ENCODE measurements at places on chromosomes 3 and 15. TPM values are rescaled to one million over a fixed set of nuclear protein-coding genes. Genes with fewer than 3 reads are reported as not detected.

The FBXO40 gene
- 85.5 TPM for total RNA-seq

The DNAJA4 gene
- total RNA-seq = 77.9 TPM

The IQCF5 gene
- total RNA-seq = not detected

DNA sequence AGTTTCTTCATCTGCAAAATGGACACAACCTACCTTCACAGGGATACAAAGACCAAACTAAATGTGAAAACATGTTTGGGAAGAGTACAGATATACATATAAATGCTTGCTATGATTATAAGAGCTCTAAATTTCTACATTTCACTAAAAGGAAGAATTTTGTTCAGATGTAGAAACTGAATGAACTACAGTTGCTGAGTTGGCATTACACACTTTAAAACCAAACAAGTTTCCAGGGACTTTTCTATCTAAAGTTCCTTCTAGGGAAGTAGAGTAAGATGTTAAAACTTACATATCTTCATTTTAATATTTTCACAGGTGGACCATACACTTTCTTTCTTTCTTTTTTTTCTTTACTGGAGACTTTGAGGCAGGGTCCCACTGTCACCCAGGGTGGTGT, 4.6 kb downstream of the AAGAB start:
- no peak for DNase-seq

GRCh38 chr3:21409401-21409800, 341.6 kb downstream of the ZNF385D start:
- no peak for DNase-seq

DNA sequence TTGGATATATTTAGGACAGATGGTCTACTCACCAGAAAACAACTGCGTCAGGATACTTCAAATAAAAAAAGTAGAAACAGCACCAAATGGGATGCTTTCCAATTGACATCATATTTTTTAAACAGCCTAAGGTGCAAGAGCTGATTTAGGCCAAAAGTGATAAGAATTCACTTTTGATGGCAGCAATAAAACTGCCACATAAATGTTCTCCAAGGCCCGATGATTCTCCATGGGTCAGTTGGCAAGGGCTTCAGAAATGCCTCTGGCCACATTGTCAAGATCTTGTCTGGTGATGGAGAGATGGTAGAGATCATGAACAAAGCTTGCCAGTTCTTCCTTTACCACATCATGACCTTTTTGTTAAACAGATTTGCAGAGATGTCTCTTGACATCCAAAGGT, 38.9 kb downstream of the LDHAL6B start:
- DNase-seq = no peak

DNA sequence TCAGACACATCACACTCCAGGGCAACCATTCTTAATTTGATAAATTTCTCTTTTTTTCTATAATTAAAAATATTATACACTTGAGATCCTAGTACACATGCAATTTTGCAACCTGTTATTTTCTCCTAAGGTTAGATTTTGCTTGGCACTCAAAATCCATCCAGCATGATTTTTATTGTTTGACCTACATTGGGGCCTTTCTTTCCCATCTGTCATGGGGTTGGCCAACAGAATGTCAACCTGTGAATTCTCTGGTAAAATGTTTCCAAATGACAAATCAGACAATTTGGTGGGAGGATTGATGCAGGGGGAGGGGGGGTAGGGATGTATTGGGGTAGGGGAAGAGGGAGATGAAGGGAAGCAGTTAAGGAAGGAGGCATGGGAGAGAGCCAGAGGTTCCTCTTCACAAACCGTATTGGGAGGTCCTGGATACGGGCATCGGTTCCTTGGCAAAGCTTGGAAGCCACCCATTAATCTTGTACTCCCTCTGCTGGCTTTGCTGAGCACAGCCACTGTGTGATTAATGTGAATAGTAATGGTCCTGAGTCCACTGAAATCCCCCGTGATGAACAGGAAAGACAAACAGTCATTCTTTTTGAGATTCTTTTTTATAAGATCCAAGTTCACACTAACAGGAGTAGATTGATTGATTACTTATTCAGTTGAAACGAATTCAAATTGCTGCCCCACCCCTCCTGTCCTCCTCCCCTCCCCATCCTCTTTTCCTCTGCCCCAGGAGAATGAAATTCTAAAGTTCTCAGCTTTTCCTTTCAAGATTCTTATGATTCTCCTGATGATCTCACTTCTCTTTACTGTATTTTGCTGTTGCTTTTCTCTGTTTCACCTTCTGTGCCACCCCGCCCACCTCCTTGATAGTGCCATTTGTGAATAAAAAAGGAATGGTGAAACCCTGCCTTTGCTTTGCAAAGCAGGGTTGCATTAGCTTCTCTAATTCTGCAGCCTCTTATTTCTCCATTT, 82.2 kb upstream of the SLC25A26 start:
- DNase-seq = peak; percentile 51

DNA sequence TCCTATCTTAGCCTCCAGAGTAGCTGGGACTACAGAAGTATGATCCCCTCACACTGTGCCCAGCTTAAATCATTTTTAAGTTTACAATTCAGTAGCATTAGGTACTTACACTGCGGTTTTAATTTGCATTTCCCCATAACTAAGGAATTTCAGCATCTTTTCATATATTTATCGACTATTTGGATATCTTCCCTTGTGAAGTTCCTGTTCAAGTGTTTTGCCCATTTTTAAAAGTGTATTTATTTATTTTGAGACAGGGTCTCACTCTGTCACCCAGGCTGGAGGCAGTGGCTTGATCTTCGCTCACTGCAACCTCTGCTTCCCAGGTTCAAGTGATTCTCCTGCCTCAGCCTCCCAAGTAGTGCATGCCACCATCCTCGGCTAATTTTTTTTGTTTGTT, 12.5 kb upstream of the MAP2K1 start:
- DNase-seq = no peak

DNA sequence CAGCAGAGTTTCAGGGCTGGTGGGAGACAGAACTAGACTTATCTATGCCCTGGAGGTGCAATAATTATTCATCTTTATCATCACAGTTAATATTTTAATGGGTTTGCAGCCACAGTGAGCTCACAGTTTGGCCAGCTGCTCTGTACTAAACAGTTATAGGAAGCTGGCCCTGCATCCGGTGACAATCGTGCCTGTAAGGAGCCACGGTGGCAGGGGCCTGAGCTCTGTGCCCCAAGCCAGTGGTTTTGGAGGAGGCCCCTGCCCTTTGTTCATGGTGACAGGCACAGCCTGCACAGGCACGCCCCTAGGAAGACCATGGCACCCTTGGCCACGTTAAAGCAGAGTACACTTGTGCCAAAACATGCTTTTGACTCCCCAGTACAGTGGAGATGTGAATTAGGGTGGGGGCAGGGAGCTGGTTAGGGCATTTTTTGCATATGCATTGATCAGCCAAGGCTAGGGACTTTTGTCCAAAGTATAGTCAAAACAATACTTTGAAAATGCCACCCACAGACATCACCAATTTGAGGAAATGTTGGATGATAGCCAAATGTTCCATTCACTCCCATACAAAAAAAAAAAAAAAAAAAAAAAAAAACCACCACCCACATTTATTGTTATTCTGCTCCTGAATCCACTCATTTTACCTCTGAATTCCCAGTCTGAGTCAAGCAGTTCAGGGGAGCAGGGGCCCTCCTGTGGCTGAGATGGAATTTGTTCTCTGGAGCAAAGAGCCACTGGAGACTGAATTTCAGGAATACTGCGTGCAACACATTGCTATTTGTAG, 3.4 kb upstream of the RFTN1 start:
- DNase-seq = peak; percentile 41

GRCh38 chr15:23424111-23424904, 22.7 kb downstream of the GOLGA6L2 start:
- DNase-seq = no peak

DNA sequence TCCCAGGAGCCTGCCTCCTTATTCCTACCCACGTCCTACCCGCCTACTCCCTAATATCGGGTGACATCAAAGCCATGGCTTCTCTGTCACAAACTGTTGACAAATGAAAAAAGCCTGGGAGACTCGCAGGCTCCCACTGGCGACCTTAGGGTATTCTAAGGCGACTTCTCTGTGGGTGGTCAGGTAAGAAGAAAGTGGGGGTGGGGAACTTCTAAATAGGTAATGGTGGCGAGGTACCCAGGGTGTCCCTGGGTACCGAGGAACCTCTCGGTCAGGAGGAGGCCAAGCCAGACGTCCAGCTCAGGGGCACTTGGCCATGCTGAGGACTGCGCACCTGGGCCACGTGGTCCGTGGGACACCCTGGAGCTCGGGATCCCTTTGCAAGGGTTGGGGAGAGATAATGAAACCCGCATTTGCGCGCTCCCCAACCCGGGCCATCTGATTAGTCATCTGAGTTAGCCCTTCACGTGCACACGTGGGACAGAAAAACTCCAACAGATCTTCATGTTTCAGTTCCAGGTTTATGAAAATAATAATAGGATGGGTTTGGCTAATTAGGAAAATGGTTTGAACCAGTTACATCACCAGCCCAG, 78.2 kb downstream of the NR2F2 start:
- DNase-seq = no peak

All from heart left ventricle (tissue), 16 donors.